ENCODE measurements at places on chromosomes 12 and 14.

DNA sequence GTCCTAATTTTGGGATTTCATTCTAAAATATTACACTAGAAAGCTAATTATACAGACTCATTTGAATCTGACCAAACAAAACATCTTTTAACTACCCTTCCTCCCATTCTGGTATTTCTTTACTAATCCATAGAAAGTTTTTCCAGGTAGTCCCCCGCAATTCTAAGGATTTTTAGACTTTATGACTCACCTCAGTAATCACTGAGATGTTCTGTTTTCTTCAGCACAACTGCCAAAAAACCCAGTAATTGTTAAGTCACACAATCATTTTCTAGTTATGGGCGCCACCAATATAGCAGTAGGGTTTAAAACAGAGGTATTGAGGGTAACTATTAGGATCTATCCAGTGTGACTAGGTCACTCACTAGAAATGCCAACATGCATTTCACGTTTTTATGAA, 1.6 kb upstream of the ARID4A start:
- no peak for DNase-seq

GRCh38 chr12:72234886-72235285, 37.3 kb upstream of the TRHDE start:
- no peak for DNase-seq

DNA sequence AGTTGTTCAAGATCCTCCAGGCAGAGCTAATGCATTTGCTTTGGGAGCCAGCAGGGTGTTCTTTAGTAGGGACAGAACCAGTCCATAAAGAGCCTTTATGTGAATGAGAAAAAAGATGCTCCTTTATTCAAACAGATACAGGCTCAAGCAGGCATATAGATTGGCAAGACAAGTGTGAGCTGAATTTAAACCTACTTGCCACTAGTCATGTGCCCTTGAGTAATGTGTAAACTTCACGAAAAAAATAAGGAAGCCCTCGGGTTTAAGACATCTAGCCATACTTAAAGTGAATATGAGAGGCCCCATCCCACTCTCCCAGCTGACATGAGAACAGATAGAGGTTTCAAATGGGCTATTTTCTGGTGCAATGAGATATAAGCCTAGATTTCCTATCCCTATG, 43.1 kb upstream of the STRAP start:
- DNase-seq: no peak

DNA sequence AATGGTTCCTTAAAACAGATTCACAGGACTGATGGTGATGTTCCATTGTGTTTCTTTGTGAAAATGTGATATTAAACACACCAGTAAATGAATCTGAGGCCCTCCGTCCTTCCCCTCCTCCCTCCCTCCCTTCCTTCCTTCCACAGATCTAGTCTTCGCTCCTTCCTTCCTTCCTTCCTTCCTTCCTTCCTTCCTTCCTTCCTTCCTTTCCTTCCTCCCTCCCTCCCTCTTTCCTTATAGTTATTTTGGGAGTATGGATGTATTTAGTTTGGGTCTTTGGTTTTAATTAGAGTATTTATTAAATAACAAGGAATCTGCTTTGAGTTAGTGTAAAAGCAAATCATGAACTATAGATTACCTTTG, 410.8 kb downstream of the PCNX1 start:
- no peak for DNase-seq

- no peak for DNase-seq
These were observed 147.4 kb downstream of the AKAP6 start for GRCh38 chr14:32476532-32476931.

GRCh38 chr14:71328183-71328582, 420.9 kb downstream of the PCNX1 start:
- no peak for DNase-seq

GRCh38 chr12:128240745-128241144, 26.2 kb upstream of the TMEM132C start:
- no peak for DNase-seq

GRCh38 chr12:92661269-92661668, 41.5 kb upstream of the PLEKHG7 start:
- DNase-seq: no peak

DNA sequence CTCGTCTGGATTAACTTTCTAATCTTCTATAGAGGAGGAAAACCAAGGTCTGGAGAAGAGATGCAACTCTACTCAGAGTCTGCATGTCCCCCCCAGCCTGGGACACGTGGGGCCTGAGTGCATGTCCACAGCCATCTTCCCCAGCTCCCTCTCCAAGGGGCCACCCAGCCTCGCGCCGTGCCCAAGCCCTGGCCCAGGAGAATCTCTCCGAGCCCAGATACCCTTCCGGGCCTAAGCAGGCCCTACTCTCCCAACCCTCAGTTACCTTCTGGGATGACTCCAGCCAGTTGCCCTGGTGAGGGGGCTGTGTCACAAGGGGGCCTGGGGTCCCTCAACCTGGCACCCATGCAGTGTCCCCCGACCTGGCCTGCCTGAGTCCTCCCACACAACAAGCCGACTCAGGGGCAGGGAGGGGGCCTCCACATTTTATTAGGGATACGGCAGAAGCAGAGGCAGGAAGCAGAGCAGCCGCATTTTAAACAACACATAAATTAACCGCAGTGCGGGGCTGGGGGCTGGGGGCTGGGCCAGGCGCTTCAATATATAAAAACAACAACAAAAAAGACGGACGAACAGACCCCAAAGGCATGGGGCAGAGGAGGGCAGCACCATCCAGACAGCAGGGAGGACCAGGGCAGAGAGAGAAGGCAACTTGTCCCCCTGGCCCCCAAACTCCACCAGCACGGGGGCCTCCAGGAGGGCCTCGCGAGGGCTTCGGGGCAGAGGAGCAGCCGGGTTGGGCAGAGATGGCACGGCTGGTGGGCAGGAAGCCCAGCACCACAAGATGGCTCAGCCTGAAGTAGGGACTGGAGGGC, 37.3 kb downstream of the NCKAP5L start:
- DNase-seq: no peak

GRCh38 chr14:31897581-31898186, 179.4 kb upstream of the ARHGAP5 start:
- no peak for DNase-seq

GRCh38 chr12:70005864-70006618, 181.0 kb downstream of the MYRFL start:
- DNase-seq: no peak

GRCh38 chr14:81330619-81331122, 69.5 kb downstream of the STON2 start:
- no peak for DNase-seq

DNA sequence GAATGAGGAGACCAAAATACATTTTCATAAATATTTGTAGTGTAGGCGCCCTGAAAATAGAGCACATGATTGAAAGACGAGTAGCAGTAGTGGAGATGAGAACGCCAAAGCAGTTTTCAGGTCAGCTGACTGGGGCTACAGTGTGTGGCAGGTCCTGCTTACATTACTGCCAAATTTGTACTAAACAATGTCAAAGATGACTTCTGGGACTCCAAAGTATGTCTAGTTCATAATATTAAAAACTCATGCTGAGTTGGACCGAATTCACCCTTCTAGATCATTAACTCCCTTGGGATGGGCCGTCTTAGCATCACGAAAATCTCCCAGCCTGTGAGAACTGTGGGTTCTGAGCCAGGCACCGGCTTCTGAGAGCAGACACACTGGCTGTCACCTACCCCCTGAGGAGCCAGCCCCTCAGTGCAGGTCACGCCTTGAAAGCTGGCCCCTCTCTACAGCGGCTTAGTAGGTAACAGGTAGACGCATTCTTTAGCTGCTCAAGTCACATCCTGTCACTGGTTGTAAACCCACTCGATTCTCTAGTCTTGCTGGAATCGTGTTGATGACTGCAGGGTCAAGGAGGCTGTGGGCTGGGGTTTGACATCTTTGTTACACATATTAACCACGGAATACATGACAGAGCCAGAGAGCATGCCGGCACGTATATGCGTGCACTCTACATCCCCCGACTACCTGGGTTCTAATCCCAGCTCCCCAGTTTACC, 210.4 kb downstream of the ETV6 start:
- DNase-seq: no peak

DNA sequence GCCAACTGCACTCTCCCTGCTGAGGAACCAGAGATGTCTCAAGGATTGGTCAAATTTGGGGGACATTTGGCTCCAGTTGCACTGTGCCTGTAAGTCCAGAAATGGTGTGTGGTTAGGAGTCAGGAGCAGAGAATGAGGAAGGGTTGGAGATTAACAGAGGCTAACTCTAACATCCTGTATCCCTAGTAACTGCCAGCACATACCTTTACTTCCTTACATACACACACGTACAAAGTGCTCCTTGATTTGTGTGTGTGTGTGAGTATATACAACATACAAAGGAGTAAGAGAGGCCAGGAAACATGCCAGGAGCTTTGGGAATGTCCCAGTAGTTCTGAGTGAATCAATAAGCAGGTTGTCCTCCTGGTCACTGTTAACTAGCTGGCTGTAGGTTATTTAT, 39.8 kb upstream of the NRXN3 start:
- DNase-seq: no peak

- DNase-seq: no peak
These were observed 26.2 kb upstream of the LRRK2 start for GRCh38 chr12:40198601-40199000.

DNA sequence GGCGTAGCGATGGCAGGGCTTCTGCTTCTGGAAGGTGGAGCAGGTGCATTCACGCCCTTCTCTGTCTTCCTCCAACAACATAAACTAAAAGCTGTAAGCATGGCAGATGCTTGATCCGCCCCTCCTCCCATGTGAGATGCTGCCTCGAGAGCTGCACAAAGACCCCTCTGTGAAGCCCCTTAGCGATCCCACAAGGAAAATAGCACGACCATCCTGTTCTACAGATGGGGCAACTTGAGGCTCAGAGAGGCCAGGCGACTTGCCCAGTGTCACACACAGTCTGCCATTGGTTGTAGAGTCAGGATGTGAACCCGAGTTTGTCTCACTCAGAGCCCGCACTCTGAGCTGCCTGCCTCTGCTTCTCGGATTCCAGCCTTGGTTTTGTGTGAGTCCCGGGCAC, 144.4 kb downstream of the SCARB1 start:
- no peak for DNase-seq
